GM23338 (cell line): ENCODE measurements at places on chromosomes 16 and 17.

DNA sequence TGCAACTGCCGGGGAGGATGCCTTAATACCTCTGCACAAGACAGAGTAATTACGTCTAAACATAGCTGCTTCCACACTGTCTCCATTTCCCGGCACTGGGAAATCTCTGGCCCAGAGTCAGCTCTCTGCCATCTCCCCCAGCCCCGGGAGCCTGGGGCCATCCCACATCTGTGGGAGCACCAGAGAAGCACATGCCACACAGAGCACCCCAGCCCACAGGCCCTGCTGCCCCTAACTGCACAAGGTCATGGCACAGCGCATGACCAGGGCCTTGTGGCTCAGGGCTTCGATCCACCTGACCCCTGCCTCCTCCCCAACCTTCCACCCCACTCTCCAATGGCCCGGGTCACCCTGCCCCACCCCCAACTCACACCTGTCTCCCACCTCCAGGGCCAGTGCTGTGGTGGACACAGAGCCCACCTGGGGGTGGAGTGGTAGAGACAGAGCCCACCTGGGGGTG is 36.6 kb upstream of the RBFOX3 start:
- no peak for DNase-seq

DNA sequence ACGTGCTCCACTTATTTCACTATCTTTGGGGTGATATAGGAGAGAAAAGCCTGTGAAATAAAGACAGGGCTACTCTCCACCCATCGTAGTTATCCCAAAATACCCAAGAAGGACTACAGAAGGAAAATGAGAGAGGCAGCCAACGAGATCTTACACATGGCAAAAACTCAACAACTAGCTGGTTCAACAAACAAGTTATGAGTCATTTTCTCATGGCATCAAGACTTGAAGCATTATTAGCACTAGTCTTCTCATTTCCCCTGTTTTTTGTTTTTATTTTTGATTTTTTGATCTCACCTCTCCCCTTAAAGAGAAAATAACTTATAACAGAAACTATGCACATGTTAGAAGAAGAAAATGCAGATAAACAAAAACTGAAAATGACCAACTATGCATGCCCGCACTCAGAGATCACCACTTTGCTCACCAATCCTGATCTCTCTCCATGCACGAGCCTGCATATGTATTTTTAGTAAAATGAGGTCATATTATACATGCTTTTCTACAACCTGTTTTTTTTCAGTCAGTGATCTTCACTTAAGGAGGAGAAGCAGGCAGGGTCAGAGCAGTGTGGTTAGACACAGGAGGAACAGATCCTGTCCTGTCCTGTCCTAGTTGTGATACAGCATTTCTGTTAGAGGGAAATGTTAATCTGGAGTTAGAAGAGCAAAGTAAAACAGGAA is 22.8 kb downstream of the FAM117A start:
- no peak for DNase-seq

GRCh38 chr16:2231016-2231931 is 5.0 kb upstream of the DNASE1L2 start:
- no peak for DNase-seq

GRCh38 chr16:1193825-1194581 is 31.1 kb downstream of the TPSG1 start:
- DNase-seq = no peak

DNA sequence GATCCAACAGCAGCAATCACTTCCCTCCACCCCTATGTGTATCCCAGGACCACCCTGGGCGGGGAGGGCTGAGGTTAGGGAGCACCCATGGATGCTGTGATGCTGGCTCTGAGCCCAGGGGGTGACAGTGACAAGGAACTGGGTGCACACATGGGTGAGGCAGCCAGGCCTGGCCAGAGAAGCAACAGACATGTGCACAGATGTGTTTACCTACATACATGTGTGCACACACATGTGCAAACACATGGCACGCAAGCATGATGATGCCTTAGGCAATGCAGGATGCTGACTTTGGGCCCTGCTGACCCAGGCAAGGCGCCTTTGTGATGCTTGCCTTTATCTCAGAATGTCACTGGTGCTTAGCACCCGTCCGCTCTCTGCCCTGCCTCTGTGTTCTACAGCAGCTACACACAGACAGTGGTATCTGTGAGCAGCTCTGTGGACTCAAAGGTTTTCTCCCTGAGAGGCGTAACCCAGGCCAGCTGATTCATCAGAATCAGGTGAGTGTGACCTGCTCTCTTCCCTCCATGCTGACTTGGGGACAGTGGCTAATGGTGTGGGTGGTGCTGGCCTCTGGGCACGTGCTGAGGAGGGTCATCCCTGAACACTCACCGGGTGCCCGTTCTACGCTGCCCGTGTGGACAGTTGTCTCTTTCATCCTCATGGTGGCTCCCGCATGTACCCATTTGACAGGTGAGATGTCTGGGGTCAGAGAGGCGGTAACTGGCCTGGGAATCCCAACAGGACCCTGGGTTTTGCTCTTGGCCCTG is 38.5 kb upstream of the KSR1 start:
- DNase-seq = no peak
